Urothelium cell line (cell line): ENCODE measurements at places on chromosomes 6 and 20.

DNA sequence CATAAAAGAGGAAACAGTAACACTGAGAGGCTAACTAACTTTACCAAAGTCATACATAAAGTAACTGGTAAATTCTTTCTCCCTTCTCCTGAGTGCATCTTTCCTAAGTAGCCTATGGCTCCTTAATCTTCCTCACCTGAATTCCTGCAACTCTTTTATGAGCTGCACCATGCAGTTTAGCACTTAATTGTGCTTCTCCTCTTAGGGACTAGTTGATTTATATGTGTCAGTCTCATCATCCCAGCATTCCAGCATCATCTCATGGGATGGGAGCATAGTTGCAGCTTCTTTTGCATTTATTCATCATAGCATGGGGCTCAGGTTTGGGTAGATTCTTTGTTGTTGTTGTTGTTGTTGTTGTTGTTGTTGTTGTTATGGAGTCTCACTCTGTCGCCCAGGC is 3.5 kb upstream of the TSPYL1 start:
- DNase-seq, result no peak

GRCh38 chr6:30826961-30827342 is 57.4 kb upstream of the DDR1 start:
- peak; percentile 79 for DNase-seq

- DNase-seq, result peak; percentile 81
Observed at GRCh38 chr6:22036275-22036674, 260.6 kb downstream of the PRL start.

- no peak for DNase-seq
Observed at GRCh38 chr6:126086560-126086959, 100.2 kb downstream of the TRMT11 start.

- DNase-seq, result no peak
Observed at GRCh38 chr6:144725736-144726522, 440.8 kb downstream of the UTRN start.

GRCh38 chr6:165769884-165770283 is 106.8 kb upstream of the PDE10A start:
- no peak for DNase-seq

DNA sequence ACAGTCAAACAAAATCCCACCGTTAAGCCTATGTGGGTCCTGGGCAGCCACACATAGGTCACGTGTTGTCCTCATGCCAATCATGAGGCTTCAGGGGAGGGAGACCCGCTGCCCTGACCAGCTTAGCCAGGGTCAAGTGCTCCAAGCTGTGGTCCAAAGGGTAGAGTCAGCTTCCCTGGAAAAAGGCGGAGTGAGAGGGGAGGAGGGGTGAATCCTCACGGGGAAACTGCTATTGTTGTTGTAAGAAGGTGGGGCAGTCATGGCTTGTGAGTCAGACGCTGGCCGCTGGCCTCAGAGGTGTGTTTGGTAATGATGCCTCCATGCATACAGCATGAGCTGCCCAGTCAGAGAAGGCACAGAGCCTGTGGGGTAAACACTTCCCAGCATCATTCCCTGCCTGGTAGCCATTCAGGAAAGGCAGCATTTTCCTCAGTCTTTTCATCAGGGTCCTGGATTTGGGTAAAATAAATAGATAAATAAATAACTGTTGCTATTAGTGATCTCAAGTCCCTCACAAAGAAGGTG is 8.7 kb downstream of the CST3 start:
- peak; percentile 81 for DNase-seq

GRCh38 chr20:46900086-46900485 is 5.4 kb downstream of the EYA2 start:
- DNase-seq, result no peak

DNA sequence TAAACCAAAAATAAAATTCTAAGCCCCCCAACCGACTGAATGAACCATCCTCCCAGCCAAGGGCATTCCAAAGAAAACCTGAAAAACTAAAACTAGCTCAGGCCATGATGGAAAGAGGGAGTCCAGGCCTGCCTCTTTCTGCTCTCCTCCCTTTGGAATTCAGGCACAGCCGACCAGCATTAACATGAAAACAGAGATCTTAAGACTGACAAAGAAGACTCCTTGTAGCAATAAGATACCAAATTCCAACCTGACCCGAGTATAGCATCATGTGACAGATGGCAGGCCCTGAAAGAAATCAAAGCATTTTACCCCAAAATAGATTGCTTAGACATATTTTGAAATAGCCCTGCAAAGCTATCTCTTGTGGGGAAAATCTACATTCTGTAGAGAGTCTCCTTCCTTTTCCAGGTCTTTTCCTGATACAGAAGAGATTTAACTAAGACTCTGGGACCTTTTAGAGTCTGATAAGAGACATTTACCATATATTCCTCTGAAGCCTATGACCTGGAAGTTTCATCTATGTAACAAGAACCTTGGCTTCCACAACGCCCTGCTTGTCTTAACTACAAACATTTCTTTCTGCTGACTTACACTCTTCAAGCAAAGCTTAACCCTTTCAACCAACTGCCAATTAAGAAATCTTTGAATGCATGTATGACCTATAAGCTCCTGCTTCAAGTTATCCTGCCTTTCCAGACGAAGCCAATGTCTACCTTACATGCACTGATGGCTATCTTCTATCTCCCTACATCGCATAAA is 22.2 kb upstream of the TXLNB start:
- DNase-seq, result no peak

DNA sequence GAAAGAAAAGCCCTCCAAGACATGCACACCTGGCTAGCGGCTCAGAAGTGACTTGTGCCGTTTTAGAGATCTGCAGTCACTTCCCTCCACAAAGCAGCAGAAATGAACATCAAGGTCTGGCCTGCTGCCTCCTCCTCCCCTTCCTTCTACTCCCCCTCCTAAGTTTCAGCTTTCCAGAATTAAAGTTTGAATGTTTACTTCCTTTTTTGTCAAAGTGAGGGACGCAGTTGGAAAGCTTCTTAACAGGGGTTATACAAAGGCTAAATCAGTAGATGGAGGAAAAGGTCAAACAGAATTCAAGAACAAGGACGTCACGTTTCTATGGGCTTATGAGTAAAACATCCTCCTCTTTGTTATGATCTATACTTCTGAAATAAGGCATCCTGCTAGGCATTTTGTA is 227.7 kb downstream of the SLC35F1 start:
- no peak for DNase-seq

DNA sequence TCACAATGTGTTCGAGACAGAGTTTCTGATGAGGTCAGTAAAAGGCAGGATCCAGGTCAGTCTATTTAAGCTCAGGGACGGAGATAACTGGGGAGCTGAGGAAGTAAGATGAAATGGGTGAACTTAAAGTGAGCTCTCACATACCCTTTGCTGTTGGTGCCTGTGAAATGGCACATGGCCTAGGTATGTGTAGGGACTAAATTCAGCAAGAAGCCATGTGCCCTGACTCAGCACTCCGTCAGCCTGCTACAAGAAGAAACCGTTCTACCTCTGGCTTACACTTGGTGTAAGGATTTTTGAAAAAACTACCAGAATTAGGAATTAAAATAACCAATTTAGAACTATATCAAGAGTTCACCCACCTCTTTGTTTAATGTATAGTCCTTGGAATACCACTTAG is 41.1 kb upstream of the TRDN start:
- no peak for DNase-seq
